Ecto neural progenitor cell (in vitro differentiated cells): ENCODE measurements at places on chromosomes 6 and 20.
A peak's percentile ranks its signal among the peaks of the same experiment; 100 is the strongest.

DNA sequence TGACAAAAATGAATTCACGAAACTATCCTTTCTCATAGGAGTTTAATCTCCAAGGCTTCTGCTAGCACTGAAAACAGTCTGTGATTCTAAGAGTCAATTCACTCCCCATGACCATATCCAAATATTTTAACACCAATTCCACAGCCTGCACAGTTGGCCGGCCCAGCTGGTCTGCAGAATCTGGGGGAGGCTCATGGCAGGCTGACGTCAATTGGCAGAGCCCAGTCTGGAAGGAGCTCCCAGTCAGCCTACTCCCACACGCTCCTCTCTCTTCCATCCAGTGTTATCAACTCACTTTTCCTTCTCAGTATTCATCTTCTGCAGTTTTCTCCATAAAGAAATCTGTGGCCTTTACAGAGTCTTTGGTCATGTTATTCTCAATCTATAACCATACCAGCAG lies 111.0 kb downstream of the TBXT start:
- no peak for DNase-seq

- no peak for DNase-seq
Observed at GRCh38 chr6:143158113-143158581, 97.5 kb downstream of the AIG1 start.

- no peak for DNase-seq
Observed at GRCh38 chr20:8757146-8757545, 311.7 kb upstream of the PLCB4 start.

GRCh38 chr6:36793913-36794712 lies 45.1 kb downstream of the CPNE5 start:
- DNase-seq, result no peak

- peak; percentile 53 for DNase-seq
Observed at GRCh38 chr6:64505312-64505711, 869.7 kb downstream of the PHF3 start.

DNA sequence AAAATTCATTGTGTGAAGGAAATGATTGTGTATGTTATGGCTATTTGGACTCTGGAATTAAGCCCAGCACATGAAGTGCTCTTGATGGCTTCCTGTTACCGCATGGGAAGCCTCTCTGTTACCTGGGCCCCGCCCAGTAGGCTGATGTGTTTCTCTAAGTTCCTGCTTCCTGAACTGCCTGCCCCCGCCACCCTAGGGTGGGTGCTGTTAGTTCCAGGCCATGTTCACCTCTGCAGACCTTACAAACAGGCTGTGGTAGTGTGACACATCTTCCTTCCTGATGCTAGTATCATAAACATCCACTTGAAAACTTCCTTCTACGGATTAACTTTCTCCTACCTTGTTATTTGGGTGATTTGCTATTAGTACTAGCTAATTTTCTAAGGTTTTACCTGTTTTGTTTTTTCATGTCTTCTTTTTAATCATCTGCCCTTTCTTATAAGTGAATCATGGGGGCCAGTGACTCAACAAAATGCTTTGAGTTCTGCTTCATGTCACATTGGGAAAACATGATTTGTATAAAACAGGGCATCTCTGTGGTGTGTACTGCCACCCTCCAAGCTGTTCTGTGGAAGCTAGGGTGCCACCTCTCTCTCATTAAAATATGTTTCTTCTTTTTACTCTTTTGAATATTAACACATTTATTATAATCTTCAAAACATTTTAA lies 40.6 kb downstream of the SH3BGRL2 start:
- no peak for DNase-seq

DNA sequence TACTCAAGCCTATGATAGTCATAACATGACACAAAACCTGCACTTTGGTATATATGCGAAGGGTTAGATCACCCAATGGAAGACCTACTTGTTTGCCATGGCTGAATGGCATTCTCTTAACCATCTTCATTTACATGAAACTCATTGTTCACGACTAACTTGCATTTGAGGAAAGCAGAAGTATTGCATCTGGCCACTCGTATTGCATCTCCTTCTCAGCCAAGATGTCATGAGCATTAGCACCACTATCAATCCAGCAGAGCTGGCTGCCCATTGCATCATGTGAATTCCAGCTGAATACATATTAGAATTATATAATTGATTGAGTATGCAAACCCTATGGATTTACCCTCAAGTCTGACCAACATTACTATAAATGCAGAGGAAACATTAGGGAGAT lies 390.2 kb downstream of the LAMA2 start:
- no peak for DNase-seq

DNA sequence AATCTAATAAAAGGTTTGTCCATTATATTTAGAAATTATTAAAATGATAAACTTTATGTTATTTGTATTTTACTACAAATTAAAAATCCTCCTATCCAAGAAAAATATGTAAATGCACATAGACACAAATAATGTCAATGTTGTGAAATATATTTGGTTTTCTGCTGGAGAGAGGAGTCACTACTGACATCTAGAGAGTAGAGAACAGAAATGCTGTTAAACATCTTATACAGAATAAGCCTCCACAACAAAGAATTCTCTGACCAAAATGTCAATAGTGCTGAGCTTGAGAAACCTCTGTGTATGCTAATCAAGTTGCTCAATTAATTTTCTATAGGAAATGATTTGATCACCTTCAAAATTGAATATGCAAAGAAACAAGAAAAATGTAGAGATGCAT lies 12.4 kb downstream of the HTR1B start:
- no peak for DNase-seq
